ENCODE measurements at places on chromosomes 3 and 15. TPM values are rescaled to one million over a fixed set of nuclear protein-coding genes. Genes with fewer than 3 reads are reported as not detected.

The CADPS gene
- polyA plus RNA-seq: 2.2 TPM

The CD200R1 gene
- 1.4 TPM for polyA plus RNA-seq

DNA sequence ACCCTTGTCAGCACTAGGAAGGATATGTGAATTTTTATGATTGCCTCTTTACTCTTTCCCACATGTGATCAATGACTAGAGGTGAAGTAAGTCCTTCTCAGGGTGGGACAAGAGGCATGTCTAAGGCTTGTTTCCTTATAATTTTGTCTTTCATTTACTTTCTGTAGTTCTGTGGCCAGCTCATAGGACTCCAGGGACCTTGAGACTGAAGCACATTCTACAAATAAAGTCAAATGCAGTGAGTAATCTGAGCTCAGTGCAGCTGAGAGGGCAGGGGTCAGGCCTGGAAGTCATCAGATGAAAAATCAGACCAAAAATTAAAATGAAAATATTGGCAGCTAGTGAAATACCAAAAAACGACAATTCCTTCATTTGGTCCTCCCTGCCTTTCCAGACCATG is 424.7 kb upstream of the THBS1 start:
- no peak for DNase-seq

DNA sequence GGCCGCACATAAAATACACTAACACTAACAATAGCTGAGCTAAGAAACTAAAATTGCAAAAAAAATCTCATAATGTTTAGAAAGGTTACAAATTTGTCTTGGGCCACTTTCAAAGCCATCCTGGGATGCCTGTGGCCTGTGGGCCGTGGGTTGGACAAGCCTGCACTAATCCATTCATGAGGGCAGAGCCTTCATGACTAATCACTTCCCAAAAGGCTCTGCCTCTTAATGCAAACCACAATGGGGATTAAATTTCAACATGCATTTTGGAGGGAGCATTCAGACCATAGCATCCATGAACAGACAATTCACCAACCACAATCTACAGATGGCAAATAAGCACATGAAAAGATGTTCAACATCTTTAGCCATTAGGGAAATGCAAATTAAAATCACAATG is 128.2 kb downstream of the SUCLG2 start:
- no peak for DNase-seq

GRCh38 chr3:185866555-185866954 is 41.7 kb upstream of the IGF2BP2 start:
- no peak for DNase-seq

DNA sequence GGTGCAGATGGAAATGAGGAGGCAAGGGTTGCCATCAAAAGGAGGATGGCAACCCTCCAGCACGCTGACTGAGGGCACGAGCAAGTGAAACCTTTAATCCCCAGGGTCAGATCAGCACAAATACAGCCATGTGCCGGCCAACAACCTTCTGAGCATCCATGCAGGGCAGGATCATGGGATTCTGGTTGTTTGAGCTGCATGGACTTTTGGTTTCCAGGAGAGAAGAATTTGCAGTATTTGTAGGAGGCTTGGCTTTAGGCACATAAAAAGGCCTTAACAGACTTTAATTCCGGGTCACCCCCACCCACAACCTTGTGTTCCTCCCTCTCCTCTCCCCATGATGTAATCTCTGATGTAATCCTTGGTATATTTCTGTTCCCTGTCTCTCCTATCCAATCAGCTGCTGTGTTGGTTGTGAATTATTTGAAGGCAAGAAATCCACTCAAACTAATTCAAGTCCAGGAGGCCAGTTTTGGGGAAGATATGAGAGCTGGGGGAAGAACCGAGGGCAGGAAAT is 254.3 kb downstream of the SHQ1 start:
- DNase-seq: no peak

- no peak for DNase-seq
These were observed 435.4 kb downstream of the MFSD1 start for GRCh38 chr3:159237226-159237625.

GRCh38 chr3:52245322-52246263 is at the start of gene PPM1M:
TSS of gene PPM1M (plus strand) at chr3:52245759. CDS start at chr3:52245825, 66 bp downstream.
- DNase-seq: peak; percentile 50

GRCh38 chr15:98304371-98304770 is 343.9 kb downstream of the ARRDC4 start:
- no peak for DNase-seq

- no peak for DNase-seq
These were observed 141.6 kb downstream of the ECT2 start for GRCh38 chr3:172892158-172892557.

- DNase-seq: peak; percentile 79
These were observed 29.9 kb downstream of the MBNL1 start for GRCh38 chr3:152298393-152299248.

The TMEM39A gene
- 62.2 TPM for polyA plus RNA-seq

Data from renal pelvis (tissue), 12 donors.